PC-3 (cell line): ENCODE measurements at places on chromosomes 1 and 21. TPM values are rescaled to one million over a fixed set of nuclear protein-coding genes. Genes with fewer than 3 reads are reported as not detected.

Gene C1orf185
- total RNA-seq = not detected in 2 replicates

Gene OLIG2
- not detected in 2 replicates for total RNA-seq

Gene CHRNB2
- total RNA-seq = not detected in 2 replicates

Gene DCST1
- total RNA-seq = not detected in 2 replicates

Gene CATSPERE
- total RNA-seq = not detected in 2 replicates

Gene MYOM3
- total RNA-seq = 0.04 and 0.12 TPM in 2 replicates

Gene PLCH2
- 5.9 and 7.2 TPM in 2 replicates for total RNA-seq

Gene GPATCH4
- total RNA-seq = 37.3 and 73.7 TPM in 2 replicates

Gene SLC30A2
- 0.07 TPM in 1 of 2 replicates, not detected in the other for total RNA-seq

Gene SPATA21
- total RNA-seq = not detected in 2 replicates

Gene VWA5B1
- not detected in 2 replicates for total RNA-seq

Gene SELP
- total RNA-seq = not detected in 2 replicates

Gene KCNJ9
- not detected in 2 replicates for total RNA-seq

Gene VCAM1
- not detected in 2 replicates for total RNA-seq

Gene FLG2
- total RNA-seq = not detected in 2 replicates

Gene PROK1
- not detected in 2 replicates for total RNA-seq

Gene KLHL21
- total RNA-seq = 82.5 and 105 TPM in 2 replicates

Gene DPH5
- 24.9 and 32.8 TPM in 2 replicates for total RNA-seq

Gene WDR64
- total RNA-seq = not detected in 2 replicates

Gene SHE
- not detected in 2 replicates for total RNA-seq
